ENCODE measurements at places on chromosomes 5 and 9.

DNA sequence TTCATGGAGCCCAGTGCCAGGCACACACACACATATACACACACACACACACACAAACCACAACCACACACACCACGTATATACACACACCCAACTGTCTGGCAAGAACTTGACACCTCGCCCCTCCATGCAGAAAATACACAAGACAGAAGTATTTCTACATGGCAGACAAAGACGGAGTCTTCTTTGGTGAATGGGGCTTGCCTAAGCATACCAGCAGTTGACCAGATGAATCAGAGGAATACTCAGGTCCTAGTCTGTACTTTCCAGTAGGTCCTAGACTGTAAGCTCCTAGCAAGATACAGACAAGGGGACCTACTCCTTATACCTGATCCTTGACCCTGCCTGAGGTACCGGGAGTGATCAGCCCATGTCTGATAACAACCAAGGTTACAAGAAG is 60.1 kb downstream of the SIL1 start:
- DNase-seq: no peak

- no peak for DNase-seq
Observed at GRCh38 chr9:87871425-87872078, 11.1 kb upstream of the SPATA31E1 start.

DNA sequence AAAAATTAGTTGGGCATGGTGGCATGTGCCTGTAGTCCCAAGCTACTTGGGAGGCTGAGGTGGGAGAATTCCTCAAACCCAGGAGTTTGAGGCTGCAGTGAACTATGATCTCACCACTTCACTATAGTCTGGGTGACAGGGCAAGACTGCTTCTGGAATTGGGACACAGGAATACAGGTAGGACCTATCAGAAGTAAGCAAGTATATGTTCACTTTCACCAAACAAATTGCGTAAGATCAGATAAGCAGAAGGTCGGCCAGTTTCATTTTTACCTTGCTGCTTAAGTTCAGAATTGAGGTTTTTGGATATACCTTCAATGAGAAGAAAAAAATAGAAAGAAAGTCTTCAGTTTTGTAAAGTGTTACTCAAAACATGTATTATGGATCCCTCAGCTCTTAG is 171.7 kb downstream of the MAT2B start:
- no peak for DNase-seq

- no peak for DNase-seq
Observed at GRCh38 chr5:50888751-50889150, 222.3 kb downstream of the PARP8 start.

DNA sequence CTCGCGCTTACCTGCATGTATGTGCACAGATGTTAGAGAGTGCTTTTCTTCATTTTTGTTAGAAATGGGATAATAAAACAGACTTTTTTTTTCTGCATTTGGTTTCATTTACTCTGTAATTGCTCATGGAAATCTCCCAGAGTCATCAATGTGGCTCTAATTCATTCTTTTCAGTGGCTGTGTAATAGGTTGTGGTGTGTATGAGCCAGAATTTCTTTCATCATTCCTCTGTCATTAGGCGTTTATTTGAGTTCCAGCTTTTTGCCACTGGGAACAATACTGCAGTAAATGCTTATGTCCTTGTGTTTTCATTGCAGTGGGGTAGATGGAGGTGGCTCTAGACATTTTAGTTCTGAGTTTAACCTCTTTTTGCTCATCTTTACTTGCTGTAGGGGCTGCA is 118.9 kb downstream of the NXNL2 start:
- DNase-seq: peak; percentile 48

- no peak for DNase-seq
Observed at GRCh38 chr5:17151686-17152085, 65.7 kb upstream of the BASP1 start.

GRCh38 chr9:118503236-118503635 is 799.0 kb downstream of the TLR4 start:
- no peak for DNase-seq

DNA sequence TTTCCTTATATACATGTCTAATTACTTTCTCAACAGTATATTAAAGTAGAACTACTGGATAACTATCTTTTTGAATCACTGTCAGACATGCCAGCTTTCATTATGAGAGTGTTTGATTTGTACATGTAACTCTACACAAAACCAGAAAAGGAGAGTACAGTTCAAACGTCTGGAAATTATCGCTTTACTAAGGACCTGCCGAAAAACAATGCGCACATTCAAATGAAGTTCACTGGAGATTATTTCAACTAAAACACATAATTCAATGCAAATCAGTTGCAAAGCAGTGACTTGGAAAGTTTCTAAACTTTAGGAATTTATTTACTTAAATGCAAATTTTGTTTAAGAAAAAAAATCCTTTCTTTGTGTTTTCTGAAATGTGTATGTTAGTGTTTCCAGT is 942.5 kb downstream of the EFNA5 start:
- no peak for DNase-seq

GRCh38 chr9:135520916-135521607 is at the start of gene LCN1:
Gene LCN1, plus strand, starts transcription at chr9:135521440. Its CDS starts 58 bp downstream, at chr9:135521498.
- DNase-seq: no peak

DNA sequence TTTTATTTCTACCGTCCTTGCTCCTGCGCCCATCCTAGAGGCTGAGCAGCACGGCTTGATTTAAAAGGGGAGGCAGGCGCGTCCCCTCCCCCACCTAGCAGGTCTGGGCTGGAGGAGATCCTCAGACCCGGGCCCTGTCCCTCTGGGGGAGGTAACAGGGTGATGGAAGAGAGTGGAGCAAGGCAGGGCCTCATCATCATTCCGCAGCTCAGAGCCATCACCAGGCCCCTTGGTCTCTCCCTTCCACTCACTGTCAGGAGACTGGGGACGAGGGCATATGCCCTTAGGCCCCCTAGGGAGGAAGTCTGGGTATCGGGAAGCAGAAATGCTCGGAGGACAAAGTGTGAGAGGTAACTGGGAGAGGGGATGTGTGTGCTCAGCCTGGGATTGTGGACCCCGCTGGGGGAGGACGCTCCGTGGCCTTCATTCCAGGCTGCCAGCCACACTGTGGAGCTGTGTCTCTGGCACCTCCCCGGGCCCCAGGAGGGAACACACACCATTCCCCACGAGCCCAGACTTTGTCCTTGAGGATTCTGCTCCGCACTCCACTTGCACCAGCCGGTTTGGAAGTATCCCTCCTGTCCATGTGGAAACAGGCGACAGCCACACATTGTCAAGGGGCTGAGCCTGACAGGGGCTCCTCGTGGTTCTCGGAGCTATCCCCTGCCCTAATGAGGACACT is 761 bp downstream of the REEP2 start:
- DNase-seq: no peak

- DNase-seq: no peak
Observed at GRCh38 chr5:128825826-128826225, 139.5 kb upstream of the SLC27A6 start.

DNA sequence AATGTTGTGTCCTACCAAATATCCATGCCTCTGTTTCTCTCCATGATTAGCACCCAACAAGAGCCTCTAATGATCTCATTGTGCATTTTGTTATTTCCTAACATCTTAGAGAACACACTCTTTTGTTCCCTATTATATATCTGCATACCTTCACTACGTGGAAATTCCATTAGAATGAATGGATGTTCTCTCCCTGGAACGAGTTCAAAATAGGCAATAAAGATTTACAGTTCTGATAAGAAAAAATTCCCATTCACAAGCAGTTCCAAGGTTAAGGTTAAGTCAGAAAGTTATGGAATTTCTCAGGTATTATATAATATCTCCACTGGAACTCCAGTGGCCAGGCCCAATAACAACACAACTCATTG is 83.7 kb downstream of the TRPM6 start:
- DNase-seq: no peak

GRCh38 chr5:135869276-135869675 is 26.4 kb downstream of the IL9 start:
- no peak for DNase-seq

GRCh38 chr5:171413153-171413910 is 6.1 kb upstream of the FGF18 start:
- no peak for DNase-seq

GRCh38 chr9:98805506-98806272 is 1.8 kb upstream of the GALNT12 start:
- no peak for DNase-seq

GRCh38 chr5:118522626-118523025 is 465.7 kb downstream of the DTWD2 start:
- DNase-seq: no peak

- DNase-seq: no peak
Observed at GRCh38 chr5:124180875-124181461, 565.5 kb downstream of the ZNF608 start.

DNA sequence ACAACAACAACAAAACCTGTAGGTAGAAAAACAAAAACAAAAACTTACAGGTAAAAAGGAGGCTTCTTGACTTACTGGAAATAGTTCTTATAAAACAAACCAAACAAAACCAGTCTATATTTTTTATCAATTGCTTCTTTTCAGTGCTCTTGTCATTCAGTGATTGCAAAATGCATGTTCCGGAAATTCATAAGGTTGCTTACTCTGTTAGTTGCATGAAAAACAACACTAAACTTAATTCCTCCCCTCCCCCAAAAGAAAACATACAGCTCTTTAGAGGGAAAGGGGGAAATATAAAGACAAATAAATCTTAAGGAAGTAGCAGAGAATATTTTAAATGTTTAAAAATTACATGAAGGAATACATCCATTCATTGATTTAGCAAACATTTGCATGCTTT is 19.1 kb downstream of the CPEB4 start:
- DNase-seq: no peak

- no peak for DNase-seq
Observed at GRCh38 chr5:74766418-74766848, 484 bp downstream of the GFM2 start.

- DNase-seq: no peak
Observed at GRCh38 chr5:69046375-69046957, 47.3 kb upstream of the SLC30A5 start.

DNA sequence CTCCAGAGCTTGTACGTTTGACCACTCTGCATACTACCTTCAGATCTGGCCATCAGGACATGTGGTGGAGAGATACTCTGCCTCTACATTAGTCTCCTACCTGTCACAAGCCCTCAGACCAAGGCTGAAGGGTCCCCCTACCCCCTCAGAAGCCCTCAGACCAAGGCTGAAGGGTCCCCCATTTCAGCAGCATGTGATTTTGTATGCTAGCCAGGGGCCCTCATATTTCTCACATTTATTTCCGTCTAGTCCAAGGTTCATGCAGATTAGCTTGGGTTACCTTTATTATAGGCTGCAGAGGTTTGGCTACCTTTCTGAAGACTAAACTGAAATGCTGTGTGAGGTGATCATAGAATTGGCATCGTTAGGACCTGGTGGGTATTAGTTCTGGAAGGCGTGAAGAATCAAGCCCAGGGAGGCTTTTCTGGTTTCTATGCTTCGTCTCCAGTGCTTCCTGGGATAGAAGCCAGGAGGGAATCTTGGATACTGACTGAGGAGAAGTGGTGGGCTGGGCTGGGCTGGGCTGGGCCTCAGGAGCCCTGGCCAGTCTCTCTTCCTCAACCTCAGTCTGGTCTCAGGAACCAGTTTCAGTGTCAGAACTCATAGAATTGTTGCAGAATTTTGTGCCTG is 2.8 kb downstream of the SMIM32 start:
- DNase-seq: peak; percentile 43

DNA sequence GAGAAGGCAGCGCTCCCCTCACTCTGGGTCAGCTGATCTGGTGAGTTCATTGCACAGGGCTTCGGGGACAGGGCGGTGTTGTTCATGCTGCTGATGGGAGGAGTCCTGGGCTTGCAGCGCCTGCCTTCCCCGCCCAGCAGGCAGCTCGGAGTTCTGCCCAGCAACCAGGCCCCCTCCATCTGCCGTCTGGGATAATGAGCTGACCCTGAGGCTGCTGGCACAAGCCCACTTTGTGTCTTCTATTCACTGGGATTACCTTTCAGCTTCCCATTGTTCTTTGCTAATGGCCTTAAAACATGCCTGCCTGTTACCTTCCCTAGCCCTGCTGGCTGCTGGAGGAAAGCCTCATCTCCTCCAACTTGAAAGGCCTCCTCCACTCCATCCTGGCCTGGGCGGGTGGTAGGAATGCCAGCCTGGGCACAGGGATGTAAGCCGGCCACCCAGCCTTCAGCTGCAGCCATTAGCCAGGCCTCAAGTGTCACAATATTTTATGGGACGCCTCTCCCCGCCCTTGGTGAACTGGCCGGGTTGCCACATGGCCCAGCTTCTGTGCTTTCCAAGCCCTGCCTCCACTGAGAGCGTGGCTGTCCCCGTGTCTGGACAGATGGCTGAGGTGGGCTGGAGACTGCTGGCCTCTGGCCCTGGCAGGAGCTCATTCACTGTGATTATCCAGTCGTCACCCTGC is 70.4 kb downstream of the GADD45G start:
- DNase-seq: peak; percentile 54

GRCh38 chr9:91359734-91360470 is 1.8 kb downstream of the AUH start:
- no peak for DNase-seq

GRCh38 chr5:153347611-153348010 is 142.9 kb upstream of the GRIA1 start:
- DNase-seq: peak; percentile 8

DNA sequence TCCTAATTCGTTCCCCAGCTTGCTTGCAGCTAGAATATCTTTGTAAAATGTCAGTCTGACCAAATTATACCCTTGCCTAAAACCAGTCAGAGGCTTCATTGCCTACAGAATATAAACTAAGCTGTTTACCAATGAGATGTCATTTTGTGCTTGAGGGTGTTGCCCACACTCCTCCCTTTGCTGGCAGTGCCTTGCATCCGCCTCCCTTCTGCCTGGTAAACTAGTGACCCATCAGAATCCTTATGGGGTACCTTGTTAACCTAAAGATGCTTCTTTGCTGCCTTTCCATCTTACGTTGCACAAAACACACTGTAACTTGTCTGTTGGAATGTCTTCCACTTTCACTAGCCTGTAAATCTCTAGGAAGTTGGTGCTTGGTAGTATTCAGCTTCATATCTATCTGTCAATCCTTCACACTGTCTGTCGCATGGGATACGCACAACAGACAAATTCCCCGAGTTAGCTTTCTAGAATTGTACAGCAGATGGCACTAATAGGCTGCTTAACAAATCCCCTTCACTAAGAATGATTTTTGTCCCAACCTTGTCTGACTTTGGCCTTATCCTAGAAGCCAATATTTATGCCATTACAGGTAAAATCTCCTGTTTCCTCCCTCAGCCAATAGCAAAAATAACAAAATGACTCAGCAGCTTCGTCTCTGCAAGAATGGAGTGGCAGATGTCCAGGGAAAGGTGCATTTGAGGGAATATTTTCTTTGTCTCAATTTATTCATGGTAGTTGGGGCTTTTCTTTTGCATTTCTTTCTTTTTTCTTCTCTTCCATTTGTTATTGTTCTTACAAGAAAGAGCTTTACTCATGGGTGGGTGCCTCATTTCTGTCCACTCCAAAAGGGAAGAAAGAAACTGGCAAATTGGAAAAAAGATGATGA is 3.0 kb downstream of the NUDT2 start:
- no peak for DNase-seq

DNA sequence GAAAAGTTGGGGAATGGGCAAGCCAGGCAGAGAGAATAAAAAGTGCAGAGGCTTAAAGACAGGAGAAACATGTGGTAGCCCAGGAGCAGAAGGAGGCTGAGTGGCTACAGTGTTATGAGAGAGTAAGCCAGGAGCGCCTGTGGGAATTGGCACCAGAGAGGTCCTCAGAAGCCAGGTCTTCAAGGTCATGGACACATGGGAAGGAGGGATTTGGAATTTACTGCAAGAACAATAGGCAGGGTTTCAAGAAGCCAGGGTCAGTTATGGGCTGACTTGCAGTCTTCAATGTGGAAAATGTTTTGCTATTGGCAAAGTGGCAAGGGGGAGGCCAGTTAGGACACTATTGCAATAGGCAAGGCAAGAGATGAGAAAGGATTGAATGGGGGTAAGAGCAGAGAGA is 29.3 kb downstream of the ERAP1 start:
- no peak for DNase-seq

All from muscle of back (tissue), 13 donors.